ENCODE measurements at places on chromosomes 12 and 14.

DNA sequence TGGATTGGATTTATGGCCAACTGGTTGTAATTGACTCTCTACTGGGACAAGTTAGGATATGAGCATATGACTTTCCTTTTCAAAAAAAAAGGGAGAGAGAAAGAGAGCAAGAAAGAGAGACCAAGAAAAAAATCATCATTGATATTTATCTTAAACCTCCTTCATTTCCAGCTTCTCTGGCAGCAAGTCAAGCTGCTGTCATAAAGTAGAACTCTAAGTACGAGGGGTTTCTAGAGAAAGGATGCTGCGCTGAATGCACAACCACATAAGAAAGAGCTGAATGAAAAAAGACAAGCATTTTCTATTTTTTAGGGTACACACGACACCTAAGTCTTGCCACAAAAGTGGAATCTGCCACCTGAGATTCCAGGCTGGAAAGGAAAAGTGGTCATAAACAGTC is 182.6 kb downstream of the SLC25A21 start:
- DNase-seq: no peak

- no peak for DNase-seq
Observed at GRCh38 chr12:6929466-6930452, 2.0 kb downstream of the ATN1 start.

GRCh38 chr12:49470986-49471385 is 67.8 kb upstream of the KCNH3 start:
- no peak for DNase-seq

GRCh38 chr12:464484-465267 is 4.9 kb downstream of the B4GALNT3 start:
- no peak for DNase-seq

DNA sequence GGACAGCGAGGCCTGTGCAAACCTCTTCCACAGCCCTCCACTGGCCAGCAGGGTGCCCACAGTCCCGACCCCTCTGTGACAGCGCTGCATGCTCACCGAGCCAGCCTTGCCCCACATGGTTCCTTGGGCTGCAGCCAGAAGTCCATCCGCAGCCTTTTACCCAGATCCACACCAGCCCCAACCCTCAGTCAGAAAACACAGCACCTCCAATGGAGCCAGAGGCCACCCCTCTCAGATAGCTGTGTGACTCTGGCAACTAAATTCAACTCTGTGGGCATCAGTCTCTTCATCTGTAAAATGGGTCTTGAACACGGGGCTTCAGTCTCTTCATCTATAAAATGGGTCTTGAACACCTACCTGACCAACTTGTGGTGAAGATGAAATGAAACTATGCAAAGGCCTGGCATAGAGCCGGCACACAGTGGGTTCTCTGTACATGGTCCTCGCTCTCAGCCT is 38.0 kb downstream of the NFKBIA start:
- DNase-seq: no peak

DNA sequence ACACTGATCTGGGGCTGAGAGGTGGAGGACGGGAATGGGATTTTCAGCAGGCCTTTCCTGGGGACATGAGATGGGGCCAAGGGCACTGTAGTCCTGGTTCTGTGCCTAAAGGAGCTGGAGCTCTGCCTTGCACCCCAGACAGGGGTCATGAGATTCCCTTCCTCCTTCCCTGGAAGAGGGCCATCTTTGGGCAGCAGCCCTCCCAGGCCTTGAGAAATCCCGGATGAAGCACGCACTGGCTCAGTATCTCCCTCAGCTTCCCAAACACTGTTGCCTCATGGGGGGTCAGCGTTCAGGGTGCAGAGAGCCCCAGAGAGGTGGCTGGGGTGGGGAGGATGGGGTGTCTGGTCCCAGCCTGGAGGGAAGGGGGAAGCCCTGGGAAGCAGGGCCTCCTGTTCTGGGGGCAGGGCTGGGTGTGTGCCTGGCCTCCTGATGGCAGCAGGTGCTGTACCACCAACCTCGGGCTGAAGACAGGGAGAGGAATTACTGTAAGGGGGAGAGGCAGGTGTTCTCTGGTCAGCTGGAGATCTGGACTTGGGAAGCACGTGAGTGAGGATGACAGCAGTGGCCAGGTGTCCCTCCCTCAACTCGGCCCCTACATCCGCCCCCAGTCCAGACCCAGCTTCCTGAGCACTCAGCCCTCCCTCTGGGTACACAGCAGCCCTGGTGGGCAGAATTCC is 8.4 kb upstream of the NR4A1 start:
- DNase-seq: no peak

- DNase-seq: no peak
Observed at GRCh38 chr12:19301688-19302087, 137.6 kb upstream of the AEBP2 start.

DNA sequence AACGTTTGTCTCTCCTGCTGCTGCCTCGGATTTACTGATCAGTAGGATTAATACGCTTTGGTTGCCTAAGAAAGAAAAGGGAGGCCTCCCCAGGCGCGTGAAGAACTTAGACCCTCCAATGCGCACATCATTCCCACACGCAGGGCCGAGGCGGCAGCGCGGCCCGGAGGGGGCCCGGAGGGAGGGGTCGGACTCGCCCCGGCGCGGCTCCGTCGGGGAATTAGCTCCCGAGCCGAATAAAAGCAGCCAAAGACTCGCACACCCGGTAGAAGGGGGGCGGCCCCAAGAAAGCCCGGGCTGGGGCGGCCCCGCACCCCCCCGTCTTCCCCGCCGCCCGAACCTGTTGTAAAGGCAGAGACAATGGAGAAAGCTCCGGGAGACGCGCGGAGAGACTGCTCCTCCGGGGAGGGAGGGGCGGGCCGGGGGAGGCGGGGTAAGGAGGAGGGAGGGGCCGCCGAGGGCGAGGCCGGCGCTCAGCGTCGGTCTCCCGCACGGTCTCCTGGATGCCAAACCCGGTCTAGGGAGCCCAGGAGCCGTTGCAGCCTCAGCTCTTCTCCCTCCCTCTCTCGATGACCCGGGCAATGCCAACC is at the start of gene NELL2:
Gene NELL2, minus strand, starts transcription at position 362 of the 590 bp plus-strand sequence. CDS start 446 bp downstream, outside the sequence.
- DNase-seq: peak; percentile 55

DNA sequence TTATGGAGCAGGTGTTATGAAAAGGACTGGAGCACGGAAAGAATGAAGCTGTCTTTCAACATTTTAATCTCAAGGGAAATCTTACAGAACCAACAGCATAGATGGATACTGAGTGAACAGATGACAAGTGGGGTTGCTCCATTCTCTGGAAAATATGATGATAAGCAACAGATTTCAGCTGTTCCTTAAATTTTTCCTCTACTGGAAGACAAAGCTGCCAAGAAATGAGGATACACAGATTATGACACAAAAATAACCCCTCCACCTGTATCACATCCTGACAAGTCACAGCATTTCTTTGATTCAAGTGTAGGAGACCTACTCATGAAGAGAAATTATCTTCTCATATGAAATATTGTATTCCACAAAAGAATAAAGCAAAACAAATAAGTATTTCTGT is 13.0 kb upstream of the TMTC2 start:
- DNase-seq: no peak

DNA sequence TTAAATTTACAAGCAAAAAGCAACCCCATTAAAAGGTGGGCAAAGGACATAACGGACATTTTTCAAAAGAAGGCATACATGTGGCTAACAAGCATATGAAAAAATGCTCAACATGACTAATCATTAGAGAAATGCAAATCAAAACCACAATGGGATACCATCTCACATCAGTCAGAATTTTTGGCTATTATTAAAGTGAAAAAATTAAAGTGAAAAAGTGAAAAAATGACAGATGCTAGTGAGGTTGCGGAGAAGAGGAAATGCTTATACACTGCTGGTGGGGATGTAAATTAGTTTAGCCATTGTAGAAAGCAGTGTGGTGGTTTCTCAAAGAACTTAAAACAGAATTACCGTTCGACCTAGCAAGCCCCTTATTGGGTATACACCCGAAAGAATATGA is 7.9 kb downstream of the OTOGL start:
- no peak for DNase-seq

DNA sequence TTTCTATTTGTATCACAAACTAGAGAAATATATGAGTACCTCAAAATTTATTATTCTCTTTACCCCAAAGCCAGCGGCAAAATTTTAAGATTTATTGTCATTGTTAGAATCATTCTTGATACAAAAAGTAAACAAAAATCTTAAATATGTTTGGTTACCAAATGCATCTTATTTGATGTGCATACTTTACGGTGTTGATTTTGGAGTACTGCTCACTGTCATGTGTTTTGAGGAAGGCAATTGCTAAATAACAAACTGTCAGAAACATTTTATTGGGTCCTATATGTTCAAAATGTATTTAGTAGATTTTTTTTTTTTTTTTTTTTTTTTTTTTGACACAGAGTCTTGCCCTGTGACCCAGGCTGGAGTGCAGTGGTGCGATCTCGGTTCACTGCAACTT is 124.9 kb downstream of the PTPRR start:
- DNase-seq: no peak

Measured in activated CD4-positive, alpha-beta T cell treated with anti-CD3 and anti-CD28 coated beads, Interleukin-2, amount 50 U/mL, for 24 hours (primary cell).